ENCODE measurements at places on chromosomes 12 and 14.

GRCh38 chr14:96997269-96997668, 200.1 kb downstream of the VRK1 start:
- DNase-seq: no peak

GRCh38 chr14:75826599-75826998, 155.2 kb downstream of the TGFB3 start:
- no peak for DNase-seq

GRCh38 chr12:101064721-101065120, 145.3 kb downstream of the SLC5A8 start:
- no peak for DNase-seq

- no peak for DNase-seq
Observed at GRCh38 chr12:130424858-130425697, 87.4 kb downstream of the PIWIL1 start.

DNA sequence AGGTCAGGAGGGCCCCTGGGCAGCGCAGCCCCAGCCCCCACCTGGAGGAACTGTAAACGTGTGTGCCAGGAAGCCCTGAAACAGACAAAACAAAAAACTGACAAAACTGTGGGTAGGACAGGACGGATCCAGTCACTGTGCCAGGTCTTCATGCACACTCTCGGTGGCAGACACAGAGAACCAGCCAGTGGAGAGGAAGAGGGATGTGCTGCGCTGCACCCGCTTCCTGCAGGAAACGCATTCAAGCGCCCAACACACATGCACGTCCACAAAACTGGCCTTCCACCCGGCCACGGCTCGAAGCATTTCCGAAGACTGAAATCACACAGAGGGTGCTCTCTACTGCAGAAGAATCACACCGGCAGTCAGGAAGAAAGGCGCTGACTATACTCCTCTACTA, 16.9 kb downstream of the BRF1 start:
- DNase-seq: no peak

GRCh38 chr12:89960607-89961394, 252.2 kb upstream of the ATP2B1 start:
- no peak for DNase-seq

- DNase-seq: no peak
Observed at GRCh38 chr12:94276725-94277124, 128.3 kb downstream of the PLXNC1 start.

DNA sequence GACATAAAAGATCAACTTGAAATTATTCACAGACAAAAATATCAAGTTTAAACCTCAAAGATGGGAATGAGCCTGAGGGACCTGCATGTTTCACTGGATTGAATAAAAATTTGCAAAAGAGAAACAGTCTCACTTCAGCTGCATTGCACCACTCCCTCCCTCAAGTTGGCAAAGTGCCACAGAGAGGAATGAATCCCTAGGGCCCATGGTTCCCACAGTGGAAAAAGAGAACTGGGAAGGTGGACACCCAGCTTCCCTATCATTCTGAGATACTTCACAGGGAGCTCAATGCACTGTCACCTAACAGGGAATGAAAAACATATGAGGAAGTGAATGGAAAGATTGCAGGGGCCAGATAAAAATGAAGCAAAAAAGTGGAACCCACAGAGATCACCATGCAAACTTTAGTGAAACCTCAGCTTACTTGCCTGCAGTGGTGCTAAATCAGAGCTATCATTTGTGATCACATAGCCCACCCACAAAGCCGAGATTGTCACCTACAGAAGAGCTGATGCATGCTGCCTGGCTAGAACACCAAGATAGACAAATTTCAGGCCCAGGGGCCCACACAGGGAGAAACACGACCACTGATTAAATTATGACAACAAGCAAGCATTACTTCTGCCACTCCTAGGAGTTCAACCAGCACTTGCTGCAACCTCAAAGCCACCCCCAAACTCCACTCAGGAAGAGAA, 911.3 kb downstream of the LRFN5 start:
- DNase-seq: no peak

DNA sequence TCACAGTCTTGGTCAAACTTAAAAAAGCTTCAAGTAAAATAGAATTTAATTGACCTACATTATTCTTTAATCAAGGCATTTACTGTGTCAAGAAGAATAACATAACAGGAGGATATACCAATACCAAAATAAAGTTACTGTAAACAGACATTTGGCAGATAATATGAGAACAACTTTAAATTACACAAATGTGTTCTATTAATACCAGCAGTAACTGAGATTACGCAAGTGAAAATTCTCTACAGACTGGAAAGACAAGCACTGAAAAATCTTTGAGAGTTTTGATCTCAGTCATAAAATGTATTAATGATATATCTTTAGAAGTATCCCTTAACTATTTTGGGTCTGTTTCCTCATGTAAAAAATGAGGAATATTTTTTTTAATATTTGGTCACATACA, 169.2 kb upstream of the SOX5 start:
- DNase-seq: no peak

GRCh38 chr14:87888136-87888999, 104.6 kb downstream of the GALC start:
- no peak for DNase-seq

DNA sequence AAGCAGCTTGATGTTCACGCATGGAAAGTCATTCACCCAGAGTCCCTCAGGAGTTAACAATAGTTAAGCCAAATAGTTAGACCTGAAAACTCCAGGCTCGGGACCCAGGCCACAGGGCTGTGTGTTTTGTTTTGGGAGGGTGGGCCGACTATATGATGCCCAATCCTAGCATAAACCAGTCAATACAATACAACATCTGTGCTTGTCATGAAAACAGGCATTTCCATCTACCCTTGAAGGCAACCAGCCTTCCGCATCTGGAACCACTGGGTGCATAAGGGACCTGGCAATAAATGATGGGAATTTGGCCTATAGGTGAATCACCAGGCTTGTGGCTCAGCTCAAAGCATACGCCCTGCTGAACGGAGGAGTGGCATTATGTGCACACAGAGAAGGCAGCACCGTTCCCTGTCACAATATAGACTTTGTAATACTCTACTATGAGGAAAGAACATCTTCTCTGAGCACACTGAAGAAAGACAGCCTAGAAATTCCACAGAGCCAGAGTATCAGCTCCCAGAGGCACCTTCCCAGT, 91.0 kb upstream of the FOXN3 start:
- DNase-seq: no peak

DNA sequence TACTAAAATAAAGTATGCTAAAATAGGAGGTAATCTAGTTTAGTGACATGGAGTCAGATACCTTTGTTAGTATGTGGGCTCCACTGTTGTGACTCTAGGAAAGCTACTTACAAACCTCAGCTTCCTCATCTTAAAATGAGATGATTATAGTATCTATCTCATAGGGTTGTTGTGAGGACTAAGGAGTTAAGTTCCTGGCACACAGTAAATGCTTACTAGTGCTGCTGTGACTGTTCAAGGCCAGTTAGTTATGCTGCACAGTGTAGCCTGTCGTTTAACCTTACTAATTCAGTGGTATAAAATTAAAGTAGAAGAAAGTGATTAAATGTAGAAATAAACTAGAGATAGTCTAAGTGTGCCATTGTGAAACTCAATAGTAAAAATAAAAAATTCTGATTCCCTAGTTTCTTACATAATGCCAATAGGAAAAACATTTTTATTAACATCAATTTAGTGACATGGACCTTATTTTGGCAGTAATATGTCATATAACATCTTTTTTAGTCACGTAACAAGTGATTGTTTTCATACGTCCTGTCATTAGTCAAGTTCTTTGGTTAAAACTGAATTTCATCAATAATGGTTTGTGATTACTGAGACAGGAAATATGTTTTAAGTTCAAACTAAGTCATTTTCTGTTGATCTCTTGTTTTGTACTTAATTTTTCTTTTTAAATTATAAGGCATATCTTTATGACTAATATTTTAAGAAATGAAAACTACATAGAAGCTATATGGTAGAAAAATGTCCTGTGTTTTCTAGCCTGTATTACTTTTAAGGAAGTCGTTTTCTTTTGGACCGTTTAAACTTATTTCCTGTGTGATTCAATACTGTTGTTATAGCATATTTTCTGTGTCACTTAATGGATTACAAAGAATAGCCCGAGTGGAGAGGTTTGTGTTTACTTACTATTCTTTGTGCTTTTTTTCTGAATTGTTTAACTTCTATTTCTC, 74.0 kb downstream of the PCNX1 start:
- DNase-seq: no peak

DNA sequence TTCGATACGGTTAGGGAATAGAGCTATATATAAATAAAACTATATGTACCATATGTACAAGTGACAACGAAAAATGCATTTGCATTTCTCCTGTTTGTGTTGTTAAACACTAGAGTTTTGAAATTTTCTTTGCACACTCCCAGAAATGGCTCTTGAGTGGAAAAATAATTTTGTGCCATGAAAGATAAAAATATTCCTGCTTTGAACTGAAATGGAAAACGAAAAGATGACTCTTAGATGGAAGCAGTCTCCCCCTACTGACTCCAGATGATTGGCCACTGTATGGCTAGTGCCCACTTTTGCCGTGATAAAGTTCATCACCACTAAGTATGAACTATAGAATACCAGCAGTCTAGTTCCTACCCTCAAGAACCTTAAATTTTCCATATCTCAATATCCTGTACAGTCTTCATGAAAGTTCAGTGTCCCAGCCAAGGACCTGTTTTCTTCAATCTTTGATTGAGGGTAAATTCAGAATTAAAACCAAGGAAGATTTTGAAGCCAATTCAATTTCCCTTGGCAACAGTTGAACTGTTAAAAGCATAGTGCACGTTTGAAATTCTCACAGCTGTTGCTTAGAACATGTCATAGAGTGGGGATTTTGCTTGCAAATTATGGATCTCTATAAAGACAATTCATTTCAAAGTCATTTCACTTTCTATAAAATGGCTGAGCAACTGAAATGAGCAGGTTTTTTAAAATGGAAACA, 1.6 kb upstream of the PPP2R5E start:
- no peak for DNase-seq

Measured in mucosa of gallbladder (tissue), 1 donor.